ENCODE measurements at places on chromosomes 2 and 18. TPM values are rescaled to one million over a fixed set of nuclear protein-coding genes. Genes with fewer than 3 reads are reported as not detected.

PLA2R1 gene
- total RNA-seq = 2.6 TPM

TACR1 gene
- 0.21 TPM for total RNA-seq

RPS27A gene
- total RNA-seq = 2,854 TPM

CLEC4F gene
- not detected for total RNA-seq

FN1 gene
- total RNA-seq = 307 TPM

GLB1L gene
- 6.9 TPM for total RNA-seq

TMEM198 gene
- total RNA-seq = 0.70 TPM

ABCG8 gene
- total RNA-seq = not detected

SH2D6 gene
- 1.3 TPM for total RNA-seq

ABHD1 gene
- total RNA-seq = 0.93 TPM

CDK15 gene
- not detected for total RNA-seq

GPR17 gene
- total RNA-seq = not detected

BOK gene
- total RNA-seq = 27.7 TPM

ACMSD gene
- total RNA-seq = not detected

TEKT4 gene
- not detected for total RNA-seq

PRKAG3 gene
- total RNA-seq = not detected

NAT8 gene
- total RNA-seq = not detected

SERPINB11 gene
- total RNA-seq = not detected

SPP2 gene
- total RNA-seq = not detected

ASPRV1 gene
- total RNA-seq = 0.25 TPM

CRYBA2 gene
- total RNA-seq = not detected
